ENCODE measurements at places on chromosomes 12 and 14.

- DNase-seq, result no peak
Observed at GRCh38 chr12:52359621-52360061, 7.6 kb downstream of the KRT85 start.

DNA sequence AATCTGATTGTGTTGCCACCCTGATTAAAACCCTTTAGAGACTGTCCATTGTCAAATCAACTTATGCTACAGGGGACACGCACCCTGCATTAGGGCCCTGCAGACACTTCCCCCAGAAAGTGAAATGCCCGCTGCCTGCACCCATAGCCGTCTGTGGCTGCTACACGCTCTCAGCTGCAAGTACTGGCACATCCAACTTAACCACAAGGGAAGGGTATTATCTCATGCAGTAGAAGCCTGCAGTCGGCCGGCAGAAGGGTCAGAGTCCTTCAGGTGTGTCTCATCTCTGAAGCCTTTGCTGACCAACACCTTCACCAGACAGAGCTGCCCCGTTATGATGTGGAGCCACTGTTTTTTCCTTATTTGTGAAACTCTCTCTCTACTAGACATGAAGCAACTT, 20.8 kb downstream of the CFAP251 start:
- DNase-seq, result no peak

DNA sequence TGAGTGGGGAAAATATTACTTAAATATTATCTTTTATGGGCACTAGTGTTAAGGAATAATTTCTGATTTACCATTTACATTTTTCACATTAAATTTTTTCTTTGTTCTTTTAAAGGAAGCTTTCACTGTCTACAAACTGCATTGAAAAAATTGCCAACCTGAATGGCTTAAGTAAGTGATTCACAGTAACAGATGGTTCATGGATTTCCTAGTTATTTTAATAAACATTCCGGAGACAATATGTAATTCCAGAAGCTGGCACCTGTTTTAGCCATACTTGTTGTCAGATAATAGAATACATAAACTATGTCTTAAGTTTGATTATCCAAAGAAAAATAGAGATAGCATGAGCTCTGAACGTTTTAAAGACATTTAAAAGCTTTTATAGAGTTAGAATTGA, 17.1 kb downstream of the DNAL1 start:
- no peak for DNase-seq

- DNase-seq, result no peak
Observed at GRCh38 chr14:74691456-74691855, 21.4 kb downstream of the AREL1 start.

GRCh38 chr12:14836336-14837210, 6.8 kb downstream of the ART4 start:
- no peak for DNase-seq

DNA sequence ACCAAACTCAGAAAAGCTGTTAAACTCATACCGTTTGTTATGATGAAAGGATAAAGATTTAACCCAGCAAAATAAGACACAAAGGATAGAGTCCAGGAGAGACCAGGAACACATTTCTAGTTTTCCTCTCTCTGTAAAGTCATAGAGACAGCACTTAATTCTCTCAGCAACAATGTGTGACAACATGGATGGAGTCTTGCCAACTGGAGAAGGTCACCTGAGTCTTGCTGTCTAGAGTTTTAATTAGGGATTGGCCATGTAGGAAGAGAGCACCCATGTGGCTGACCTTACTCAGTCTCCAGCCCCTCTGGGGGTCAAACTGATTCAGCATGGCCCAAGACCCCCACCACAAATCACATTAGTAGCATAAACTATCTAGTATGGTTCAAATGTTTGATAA, 151.0 kb upstream of the ATF7IP start:
- DNase-seq, result no peak

DNA sequence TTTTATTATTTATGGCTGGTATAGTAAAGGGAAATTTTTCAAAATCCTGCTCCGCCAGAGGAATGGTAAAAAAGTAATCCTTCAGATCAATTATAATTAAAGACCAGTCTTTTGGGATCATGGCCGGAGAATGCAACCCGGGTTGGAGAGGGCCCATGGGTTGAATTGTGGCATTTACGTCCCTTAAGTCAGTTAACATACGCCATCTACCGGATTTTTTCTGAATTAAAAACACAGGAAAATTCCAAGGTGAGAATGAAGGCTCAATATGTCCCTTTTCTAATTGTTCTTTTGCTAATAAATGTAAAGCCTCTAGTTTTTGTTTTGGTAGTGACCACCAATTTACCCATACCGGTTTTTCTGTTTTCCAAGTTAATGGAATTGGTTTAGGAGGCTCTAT, 602.8 kb downstream of the ALG10 start:
- no peak for DNase-seq

DNA sequence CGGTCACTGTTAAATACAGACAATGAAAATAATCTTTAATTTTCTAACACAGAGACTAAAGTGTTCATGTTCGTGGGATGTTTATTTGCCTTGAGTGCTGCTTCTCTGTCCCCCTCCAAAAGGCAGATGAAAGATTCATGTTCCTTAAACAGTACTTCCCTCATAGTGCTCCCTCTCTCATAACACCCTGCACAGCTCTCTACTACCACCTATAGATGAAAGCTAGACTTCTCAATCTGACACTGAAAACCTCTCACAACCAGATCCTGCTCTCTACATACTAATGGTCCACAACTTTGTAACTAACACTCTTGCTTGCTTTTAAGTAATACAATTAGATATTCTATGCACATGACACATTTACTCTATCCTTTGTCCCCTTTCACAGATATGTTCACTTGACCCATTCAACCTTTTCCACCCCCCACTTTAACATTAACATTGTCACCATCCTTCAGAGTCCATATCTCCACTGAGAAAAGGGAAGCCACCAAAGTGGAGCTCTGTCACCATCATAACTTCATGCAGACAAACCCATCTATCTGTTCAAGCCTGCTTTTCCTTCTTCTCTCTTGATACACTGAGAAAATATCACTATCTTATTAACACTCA, 266.4 kb upstream of the USP15 start:
- DNase-seq, result no peak

DNA sequence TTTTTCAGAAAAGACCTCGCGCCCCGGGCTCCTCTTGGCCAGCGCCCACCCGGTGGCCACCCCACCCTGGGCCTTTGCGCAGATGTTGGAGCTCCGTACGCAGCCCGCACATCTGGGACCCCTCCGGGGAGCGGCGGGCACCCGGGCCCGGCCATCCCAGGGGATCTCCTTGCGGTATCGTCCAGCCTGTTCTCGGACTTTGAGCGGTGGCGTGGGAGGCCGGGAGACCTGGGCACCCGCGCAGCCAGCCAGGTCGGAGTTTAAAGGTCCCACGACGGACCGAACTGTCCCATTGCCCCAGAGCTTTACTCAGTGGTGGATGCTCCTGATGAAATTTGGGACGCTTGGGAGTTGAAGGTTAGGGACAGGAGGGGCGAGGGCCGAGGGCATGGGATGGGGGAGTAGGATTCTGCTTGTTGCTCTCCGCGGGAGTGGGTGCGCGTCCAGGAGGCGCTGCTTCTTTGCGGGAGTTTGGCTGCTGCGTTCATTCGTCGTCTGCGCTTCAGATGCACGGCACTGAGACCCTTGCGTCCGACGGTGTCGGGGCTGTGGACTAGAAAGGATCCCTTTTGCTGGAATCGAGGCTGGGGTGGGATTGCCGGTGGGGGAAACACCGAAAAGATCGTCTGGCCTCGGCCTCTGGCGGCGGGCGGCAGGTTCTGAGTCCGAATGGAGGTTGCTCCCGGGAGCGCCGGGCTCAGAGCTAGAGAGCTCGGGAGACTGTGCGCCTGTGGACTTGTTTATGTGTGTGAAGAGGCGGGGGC, 1.4 kb downstream of the NTF3 start:
- DNase-seq, result no peak

DNA sequence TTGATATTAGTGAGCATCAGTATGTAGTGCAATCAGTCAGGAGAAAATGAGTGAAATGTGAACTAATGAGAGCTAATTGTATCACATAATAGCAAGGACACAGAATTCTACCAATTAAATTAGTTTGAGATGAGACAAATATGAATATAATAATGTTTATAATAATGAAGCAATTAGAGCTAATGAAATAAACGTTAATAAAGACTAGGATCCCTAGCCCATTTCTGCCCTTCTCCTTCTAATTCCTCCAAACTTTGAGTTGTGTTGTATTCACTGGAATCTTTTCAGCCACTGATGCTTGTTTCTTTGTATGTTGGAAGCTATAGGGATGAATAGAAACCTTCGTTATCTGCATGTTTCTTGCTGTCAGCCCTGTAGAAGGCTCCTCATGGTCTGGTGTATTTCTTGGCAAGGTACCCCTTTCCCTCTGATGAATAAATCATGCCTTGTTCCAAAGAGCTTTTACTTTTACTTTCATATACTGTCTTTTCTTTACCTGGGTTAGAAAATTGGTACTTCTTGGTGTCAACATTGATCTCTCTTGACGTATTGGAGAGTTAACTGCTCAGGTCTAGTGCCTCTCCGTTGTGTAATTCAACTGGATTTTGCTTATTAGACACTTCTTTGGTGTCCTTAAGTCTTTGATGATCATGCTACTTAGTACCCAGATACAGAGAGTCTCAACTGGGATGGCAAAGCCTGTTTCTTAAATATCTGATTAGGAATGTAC, 154.8 kb downstream of the PTCSC3 start:
- DNase-seq, result no peak

DNA sequence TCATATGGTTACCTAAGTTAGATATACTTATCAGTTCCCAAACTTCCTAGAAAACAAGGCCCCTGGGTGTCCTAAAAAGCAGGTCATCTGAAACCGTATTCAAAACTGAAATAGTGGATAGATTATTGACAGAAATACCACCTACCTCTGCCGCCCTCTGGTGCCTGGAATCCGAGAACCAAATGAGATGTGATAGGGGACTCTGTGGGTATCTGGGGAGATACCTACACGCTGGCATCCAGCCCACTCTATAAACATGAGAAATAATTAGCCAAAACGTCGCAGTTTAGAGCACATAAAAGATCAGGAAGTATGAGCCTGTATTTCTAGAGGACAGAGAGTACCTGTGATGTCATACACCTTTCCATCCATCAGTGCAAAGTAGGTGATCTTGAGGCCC, 4.4 kb downstream of the ORMDL2 start:
- DNase-seq, result no peak

GRCh38 chr12:20309504-20310148, 58.7 kb upstream of the PDE3A start:
- DNase-seq, result no peak

- DNase-seq, result no peak
Observed at GRCh38 chr14:24332268-24332993, 2.4 kb downstream of the ADCY4 start.

- DNase-seq, result no peak
Observed at GRCh38 chr12:2194571-2194970, 141.8 kb downstream of the CACNA1C start.

DNA sequence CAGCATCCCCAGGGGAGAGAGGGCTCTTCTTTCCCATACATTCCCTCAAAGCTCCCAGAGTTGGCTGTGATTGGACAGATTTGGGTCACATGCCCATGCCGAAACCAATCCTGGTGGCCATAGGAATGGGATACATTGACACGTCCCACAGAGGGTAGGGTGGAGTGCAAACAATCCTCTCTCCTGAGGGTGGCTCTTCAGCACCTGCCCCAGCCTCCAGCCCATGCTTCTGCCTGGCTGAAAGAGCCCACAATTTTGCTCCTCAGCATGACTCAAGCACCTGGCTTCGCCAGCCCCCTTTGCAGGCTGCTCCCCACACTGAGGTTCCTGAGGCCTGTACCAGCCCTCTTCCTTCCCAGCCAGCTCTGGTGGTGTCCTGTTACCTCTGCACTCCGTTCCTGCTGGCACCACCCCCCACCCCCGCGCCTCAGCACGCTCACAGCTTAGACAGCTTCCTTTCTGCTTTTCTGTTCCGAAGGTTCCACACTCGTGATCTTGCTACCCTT, 71.7 kb downstream of the CCDC92 start:
- no peak for DNase-seq

GRCh38 chr12:67456431-67456901, 187.3 kb downstream of the CAND1 start:
- DNase-seq, result no peak

DNA sequence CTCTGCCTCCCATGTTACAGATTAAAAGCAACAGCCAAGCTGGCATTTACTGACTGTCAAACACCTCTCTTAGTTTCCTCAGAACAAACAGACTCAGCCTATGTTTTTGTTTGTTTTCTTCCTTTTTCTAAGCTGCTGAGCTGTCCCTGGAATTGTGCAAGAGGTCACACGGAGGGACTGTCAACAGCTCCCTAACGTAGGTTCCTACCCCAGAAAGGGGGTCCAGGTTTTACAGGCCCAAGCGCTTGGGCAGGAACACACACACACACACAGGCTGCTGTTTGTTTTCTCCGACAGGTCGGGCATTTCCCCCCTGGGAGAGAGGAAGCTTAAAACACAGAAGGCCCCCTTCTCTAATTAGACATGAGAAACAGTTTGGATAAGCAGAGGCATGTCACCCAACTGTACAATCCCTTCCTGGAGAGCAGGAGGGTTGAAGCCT, 739.6 kb upstream of the TBX3 start:
- no peak for DNase-seq

DNA sequence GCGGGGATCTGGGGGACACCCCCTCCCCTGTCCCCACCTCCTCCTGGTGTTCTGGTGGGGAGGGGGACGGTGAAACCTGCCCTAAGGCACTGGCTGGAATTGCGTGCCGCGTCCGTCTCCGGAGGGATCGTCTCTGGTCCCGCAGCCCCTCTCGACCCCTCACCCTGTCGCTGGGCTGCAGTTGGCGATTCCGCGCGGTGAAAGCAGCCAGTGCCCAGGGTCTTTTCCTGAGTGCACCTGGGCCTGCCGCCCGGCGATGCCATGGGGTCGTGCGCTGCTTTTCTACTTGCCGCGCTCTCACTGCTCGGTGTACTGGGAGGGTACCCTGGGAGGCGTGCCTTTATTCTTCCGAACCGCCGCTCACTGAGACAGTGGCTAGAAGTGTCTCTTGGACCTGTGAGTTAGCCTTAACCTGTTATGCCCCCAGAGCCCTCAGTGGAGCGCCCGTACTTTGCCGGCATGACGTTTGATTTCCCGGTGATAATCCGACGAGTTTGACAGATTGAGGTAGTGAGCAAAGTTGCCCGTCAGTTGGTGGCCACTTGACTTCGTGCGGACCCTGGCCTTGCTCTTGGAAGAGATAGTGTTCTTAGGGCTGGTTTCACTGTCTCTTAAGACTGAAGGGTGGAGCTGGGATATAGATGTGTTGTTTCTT, 788 bp downstream of the SFSWAP start:
- no peak for DNase-seq

GRCh38 chr14:53874704-53875103, 81.9 kb downstream of the BMP4 start:
- DNase-seq, result no peak

DNA sequence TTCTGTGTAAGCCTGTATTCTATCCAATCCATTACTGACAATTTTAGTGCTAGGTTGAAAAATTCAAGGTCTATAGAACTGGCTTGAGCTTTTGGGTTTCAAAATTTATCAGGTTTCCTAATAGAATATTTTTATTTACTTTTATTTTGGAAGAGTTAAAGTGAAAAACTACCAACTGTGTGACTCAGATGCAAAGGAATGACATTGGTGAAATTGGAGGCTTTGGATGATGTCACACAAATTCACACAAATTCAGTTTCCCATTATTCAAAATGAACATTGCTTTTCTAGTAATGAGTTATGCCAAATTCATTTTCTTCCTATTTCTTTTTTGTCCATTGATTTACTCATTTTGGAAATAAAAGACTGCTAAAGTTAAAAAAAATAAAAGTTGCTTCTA, 186.9 kb downstream of the ALX1 start:
- DNase-seq, result no peak

All from occipital lobe (tissue), 3 donors.